Kidney epithelial cell (primary cell): ENCODE measurements at places on chromosomes 5 and 9.

- no peak for DNase-seq
These were observed 14.6 kb upstream of the GLIPR2 start for GRCh38 chr9:36121971-36122370.

GRCh38 chr9:131781069-131781468 is 41.2 kb upstream of the RAPGEF1 start:
- no peak for DNase-seq

DNA sequence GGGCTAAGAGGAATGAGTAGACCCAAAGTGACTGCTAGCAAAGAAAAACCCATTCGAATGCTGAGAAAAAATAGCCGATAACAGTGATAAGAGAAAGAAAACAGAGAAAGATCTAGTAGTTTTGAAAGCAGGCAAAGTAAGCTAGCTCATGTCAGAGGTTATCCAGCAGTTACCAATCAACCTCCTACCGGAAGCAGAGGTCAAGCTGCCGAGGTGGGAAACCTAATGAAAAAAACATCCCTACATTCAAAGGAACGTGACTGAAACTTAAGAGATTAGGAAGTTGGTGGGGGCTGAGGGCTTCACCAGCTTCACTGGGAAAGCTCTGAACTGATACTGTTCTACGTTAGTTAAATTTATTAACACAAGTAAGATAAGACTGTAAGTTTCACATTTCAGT is 32.6 kb downstream of the SSBP2 start:
- DNase-seq = no peak

- DNase-seq = no peak
These were observed 155.8 kb upstream of the SMIM23 start for GRCh38 chr5:171629628-171630349.

DNA sequence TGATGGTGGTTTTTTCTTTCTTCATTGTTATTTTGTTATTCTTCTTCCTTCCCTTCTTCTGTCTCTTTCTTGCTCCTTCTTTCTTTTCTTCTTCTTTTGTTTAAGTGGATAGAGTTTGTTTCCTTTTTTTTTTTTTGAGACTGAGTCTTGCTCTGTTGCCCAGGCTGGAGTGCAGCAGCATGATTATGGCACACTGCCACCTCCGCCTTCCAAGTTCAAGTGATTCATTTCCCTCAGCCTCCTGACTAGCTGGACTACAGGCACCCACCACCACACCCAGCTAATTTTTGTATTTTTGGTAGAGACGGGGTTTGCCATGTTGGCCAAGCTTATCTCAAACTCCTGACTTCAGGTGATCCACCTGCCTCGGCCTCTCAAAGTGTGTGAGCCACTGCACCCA is 40.3 kb downstream of the JAK2 start:
- DNase-seq = no peak

DNA sequence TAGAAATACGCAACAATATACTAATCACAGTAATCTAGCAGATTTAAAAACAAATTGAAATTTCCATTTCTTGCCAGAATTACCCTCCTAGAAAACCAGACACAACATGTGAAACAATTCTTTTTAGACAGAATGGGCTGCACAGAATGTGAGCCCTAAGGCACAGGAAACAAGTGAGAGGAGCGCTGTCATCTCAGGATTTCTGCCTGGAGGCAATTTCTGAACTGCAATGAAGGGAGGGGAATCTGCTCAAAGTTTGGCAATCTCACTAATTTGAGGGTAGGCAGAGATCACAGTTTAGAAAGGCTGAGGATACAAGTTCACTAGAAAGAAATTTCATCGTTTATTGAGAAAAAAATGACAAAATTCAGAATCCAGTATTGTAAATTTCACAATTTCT is 70.3 kb downstream of the INIP start:
- DNase-seq = no peak

- no peak for DNase-seq
These were observed 811.6 kb upstream of the ZNF608 start for GRCh38 chr5:125558016-125558415.

- no peak for DNase-seq
These were observed 291.9 kb downstream of the ARL15 start for GRCh38 chr5:54018438-54018837.

GRCh38 chr9:35814106-35814840 is 569 bp downstream of the HINT2 start:
- no peak for DNase-seq

DNA sequence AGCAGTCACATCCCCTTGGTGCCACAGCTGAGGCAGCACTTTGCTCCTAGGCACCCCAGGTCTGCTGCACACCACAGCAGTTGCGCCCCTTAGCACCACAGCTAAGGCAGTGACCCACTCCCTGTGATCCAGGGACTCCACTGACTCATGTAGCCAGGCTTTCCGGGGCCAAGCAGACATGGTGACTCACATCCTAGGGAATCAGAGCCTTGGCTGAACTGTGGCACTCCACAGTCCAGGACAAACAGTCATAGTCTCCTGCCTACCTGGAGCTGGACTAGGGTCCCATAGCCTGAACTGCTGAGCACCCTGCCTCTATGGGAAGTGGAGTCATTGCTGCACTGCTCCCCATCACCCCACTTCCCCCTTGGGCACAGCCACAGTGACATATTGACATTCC is 338.7 kb downstream of the NPR3 start:
- peak; percentile 83 for DNase-seq

- DNase-seq = no peak
These were observed 176.8 kb downstream of the MELK start for GRCh38 chr9:36749461-36749860.

DNA sequence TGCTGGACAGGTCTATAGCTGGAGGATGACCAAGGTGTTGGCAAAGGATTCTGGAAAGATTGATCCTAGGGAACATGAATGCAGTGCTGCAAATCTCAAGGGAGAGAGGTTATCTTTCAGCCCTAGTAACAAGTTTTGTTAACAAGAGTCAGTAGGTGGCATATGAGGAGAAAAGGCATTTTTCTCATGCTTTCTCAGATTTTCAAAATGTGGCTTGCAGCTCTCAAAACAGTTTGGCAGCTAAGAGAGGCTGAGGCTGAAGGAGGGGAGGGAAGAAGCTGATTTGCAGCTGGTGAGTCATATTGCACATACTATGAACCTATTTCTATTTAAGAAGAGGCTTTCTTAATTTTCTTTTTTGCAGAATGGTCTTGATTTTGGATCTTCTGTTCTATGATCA is 64.3 kb upstream of the PCA3 start:
- DNase-seq = no peak

- DNase-seq = no peak
These were observed 108.7 kb upstream of the NFIL3 start for GRCh38 chr9:91532325-91532724.

DNA sequence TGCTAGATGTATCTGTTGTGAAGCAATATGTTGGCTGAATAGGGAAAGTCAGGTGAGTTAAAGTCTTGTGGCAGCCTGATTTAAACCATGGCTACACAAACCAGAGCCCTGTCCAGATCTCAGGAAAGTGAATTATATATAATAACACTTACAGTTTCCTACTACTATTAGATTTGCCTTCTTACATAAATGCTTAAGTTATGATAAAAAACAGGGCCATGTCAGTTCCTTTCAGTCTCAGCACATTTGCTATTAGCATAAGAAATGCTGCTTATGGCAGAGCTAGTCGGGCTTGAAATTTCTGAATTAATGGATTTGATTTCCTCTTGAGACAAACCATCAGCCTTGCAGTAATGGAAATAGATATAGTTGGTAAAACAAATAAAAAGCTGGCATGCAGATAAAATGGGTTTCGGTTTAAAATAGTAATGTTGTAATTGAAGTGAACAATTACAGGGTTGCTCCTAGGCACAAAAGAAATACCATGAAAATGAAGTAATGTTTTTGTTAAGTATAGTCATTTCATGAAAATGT is 664.2 kb upstream of the ZNF608 start:
- no peak for DNase-seq

DNA sequence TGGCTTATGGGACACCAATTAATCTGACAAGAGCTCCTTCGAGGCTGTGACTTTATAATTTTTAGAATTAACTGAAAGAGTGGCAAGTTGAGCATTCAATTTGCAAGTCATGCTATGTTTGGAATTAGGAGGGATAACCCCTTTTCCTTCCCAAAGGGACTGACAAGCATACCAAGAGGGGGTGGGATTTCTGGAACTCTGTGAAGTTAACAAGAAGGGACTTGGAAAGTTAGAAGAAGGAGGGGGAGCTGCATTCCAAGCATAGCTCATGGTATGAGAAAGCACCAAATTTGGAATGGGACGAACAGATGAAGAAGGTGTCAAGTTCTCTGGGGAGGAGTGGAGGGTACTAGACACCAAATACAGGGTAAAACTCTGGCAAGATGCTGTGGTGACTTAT is 8.9 kb upstream of the PALM2AKAP2 start:
- DNase-seq = peak; percentile 57

DNA sequence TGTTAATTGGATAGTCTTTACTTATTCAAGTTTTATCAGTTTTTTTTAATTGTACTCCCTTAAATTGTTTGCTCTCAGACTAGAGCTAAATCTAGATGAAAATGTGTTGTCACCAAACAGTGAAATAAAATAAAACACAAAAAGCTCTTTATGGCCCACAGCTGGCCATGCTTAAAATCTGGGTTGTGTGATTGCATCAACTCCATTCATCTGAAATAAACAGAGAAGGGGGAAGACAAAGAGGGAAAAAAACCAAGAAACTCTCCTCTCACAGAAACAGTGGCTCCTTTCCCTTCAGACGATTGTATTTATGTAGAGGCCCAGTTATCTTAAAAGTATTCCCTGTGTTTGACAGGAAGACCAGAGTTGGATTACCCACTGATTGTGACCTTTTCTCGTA is 422.4 kb downstream of the IRX1 start:
- no peak for DNase-seq

DNA sequence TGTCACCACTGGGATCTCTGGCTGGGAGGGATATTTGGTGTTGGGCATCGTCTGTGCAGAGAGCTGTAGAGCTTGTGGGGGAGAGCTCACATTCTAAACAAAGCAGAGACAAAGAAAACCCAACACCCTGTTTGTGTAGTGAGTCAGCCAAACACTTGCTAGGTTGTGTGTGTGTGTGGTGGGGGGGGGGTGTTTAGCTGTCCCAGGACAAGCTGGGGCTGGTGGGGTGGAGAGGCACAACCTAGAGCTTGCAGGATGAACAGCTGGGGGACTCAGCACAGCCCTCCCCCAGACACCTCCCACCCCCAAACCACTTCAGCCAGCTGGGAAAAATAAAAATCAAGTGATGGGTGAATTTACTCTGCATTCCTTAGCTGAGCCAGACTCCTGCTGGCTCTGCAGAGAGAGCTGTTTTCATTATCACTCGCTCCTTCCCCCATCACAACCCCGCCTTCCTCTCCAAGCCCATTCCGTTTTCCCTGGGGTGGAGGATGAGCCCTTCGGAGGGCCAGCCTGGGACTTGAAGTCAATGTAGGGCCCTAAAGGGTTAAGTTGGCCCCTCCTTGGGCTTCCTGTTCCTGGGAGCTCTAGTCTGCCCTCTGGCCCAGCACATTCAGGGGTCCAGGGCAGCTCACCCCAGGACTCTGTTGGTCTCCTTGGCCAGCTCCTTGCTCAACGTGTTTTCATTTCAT is 2.6 kb downstream of the OLFML2A start:
- peak; percentile 87 for DNase-seq

DNA sequence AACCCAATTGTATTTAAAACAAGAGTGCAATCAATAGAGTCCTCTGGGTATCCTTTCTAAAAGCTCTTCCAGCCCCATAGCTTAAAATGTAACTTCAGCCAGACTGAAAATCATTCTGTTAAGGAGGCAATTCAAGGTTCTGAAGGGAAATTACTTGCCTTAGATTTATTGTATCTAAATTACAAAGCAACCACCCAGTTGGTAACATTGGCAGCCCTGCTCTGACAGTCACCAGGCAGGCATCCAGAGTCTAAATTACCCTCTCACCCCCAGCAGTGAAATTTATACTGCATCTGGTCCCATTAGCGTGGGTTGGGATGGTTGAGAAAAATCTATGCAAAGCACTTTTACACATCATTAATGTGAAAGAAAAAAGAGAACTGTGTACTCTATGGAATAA is 514.7 kb downstream of the MTRR start:
- no peak for DNase-seq

DNA sequence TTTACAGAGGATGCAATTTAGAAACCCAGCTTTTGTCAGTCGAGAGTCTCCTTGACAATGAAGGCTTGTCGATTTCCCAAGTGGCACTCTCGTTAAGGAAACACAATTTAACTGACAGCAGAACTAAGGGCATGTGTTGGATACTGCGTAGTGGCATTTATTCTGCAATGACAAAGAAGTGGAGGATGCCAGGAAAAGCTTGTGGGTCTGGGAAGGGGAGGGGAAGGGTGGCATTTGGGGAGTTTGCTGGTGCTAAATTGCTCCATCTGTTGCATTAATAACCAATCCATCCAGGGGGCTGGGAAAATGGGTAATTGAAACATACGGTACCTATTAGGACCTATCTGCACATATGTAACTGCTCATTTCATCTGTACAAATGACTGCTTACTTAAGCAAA is 190.6 kb downstream of the NSG2 start:
- no peak for DNase-seq

- no peak for DNase-seq
These were observed 284.5 kb upstream of the NUDT12 start for GRCh38 chr5:103847060-103847459.

DNA sequence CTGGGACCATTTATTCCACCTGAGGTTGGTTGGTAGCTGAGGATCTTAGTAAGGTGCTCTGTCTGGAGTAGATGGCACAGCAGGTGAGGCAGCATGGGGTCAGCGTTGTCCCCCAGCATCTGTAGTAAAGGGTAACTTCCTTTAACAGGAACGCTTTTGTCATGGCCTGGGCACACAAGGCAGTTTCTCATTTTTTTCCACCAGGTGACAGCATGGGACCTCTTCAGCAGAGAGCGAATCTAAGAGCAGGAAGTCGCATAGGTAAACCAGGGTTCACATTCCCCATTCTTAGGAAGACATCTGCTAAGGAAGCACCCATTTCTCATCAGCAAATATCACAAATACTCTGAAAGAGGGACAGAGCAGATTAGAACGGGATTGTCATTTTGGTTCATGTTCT is 56.5 kb downstream of the GPR107 start:
- no peak for DNase-seq

DNA sequence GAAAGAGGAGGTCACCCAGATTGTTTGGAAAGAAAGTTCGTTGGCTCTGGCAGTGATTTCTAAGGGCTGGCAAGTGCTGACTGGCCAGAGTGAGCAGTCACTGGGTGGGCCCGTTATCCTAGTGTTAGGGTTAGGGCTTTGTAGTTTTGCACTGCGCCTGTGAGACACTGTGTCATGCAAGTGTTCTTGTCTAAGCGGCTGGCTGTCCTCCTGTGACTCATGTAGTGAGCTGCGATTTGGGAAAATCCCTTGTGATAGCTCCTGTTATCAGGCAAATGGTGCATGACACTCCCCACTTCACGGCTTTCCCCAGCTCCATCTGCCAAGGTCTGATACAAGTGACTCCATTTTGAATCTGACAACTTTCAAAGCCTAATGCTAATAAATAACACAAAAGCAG is 526.0 kb upstream of the ADAMTS16 start:
- DNase-seq = no peak
